ENCODE measurements at places on chromosomes 11 and 22.

- DNase-seq = no peak
These were observed 35.3 kb downstream of the GNB1L start for GRCh38 chr22:19819208-19819910.

- no peak for DNase-seq
These were observed 2.4 kb downstream of the TRIM22 start for GRCh38 chr11:5691964-5692361.

- no peak for DNase-seq
These were observed 100.1 kb downstream of the DBX1 start for GRCh38 chr11:20060181-20060580.

GRCh38 chr11:126992065-126992803 lies 8.3 kb downstream of the KIRREL3 start:
- DNase-seq = no peak

- no peak for DNase-seq
These were observed 21.7 kb downstream of the CD5 start for GRCh38 chr11:61123775-61124571.

GRCh38 chr11:113926273-113927197 lies 21.9 kb downstream of the HTR3B start:
- DNase-seq = no peak

DNA sequence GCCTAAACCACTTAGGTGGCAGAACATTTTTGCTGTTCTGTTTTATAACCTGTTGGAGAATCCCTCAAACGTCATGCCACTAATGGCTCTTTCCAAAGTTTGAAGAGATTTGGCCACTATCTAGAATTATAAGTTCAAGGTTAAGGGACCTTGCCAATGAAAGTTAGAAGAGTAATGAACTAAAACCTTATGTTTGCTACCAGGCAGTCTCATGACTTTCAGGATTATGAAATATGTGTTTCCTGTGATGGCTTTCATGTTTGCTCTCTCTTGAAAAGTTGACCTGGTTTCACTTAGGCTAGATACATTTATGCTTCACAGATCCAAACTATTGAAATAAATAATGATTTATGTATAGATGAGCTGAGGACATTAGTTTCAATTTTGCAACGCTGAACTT lies 340.0 kb downstream of the LRRC4C start:
- no peak for DNase-seq

GRCh38 chr11:111836162-111836561 lies 35.2 kb downstream of the ALG9 start:
- DNase-seq = no peak

DNA sequence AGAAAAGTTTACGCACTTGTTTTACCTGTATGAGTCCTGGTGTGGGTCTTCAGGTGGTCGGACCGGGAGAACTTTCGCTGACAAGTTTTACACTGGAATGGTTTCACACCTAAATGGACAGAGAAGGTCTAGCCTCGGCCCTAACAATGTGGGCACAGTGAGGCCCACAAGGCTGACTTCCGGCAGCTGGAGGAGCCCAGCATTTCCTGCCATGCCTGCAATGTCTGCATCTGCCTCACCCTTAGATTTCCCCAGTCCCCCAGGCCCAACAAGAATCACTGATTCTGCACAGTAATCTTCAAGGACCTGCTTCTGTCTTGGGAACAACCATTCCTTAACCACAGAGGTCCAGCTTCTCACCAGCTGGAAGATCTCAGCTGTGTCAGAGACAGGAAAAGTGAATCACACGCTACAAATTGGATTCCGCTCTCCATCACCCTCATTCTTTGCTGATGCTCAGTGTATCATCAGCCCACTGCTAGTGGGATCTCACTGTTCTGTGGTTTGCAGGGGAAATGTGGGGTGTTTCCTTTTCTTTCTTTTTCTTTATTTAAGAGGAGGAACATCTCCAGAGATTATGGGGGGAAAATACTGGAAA lies 43.3 kb downstream of the WT1 start:
- DNase-seq = no peak

DNA sequence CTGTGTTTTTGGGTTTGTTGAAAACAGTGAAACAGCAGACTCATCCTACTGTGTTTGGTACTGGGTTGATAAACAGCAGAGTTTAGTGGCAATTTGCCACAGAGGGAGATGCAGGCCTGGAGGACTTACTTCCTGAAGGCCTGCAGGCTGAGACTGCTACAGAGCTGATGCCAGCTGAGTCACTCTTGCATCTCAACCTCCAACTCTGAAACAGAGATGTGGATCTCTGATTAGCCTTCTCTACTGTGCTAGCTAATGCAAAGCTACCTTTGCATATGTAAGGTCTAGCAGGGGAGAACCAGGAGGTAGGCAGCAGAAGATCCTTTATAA lies 14.3 kb downstream of the ATP5MG start:
- no peak for DNase-seq

DNA sequence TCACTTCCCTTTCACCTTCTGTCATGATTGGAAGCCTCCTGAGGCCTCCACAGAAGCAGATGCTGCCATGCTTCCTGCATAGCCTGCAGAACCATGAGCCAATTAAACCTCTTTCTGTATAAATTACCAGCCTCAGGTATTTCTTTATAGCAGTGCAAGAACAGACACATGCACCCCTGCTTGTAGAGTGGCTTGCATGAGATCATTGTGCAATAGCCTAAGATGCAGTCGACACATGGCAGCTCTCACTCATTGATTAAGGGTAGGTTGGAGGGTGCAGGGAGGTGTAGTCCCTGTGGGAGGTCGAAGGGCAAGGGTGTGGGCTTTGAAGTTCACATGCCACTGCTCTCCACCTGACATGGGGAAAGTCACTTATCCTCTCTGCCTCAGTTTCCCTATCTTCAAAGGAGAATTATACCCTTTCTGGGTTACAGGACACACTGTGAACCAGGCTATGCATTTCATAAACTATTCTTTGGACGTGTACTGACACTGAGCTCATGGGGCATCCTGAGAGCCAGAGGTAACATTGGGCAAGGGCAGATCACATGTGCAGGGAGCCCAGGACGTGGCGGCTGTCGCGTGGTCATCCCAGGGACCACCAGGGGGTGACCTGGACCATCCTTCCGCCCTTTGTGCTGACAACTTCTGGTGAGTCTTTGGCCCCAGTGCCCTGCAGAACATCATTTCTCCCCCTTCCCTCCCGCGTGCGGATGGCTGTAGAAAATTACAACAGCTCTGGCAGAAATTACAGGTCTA lies 69.2 kb upstream of the SHANK2 start:
- DNase-seq = no peak

DNA sequence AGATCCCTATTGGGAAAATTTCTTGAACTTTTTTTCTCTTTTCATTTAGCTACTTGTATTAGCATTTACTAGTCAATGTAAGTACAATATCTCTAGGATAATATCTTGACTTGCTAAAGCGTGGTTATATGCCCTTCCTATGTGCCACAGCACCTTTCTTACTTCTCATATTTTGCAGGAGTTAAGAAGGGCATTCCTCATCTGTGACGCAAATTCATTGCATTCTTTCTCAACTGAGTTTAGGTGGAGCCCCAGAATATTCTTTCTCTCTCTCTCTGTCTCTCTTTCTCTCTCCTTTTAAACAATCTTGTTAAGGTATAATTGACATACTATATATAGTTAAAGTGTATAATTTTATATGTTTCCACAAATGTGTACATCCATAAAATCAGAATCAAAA lies 266.1 kb downstream of the RAB38 start:
- DNase-seq = no peak

DNA sequence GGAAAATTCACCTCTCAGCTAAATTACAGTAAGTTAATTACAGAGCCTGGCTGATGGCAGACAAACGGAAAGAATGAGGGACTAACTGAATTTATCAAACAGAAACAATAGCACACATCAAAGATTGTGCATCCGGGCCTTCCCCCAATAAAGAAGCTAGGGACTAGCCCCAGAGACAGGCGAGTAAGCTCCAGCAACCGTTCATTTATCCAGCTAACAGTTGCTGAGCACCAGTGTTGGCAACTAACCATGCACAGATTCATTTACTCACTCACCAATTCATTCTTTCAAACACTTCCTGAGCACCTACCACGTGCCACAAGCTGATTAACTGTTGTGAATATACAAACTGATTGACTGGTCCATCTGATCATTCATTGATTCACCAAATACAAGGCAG lies 51.2 kb downstream of the SMCO4 start:
- no peak for DNase-seq

DNA sequence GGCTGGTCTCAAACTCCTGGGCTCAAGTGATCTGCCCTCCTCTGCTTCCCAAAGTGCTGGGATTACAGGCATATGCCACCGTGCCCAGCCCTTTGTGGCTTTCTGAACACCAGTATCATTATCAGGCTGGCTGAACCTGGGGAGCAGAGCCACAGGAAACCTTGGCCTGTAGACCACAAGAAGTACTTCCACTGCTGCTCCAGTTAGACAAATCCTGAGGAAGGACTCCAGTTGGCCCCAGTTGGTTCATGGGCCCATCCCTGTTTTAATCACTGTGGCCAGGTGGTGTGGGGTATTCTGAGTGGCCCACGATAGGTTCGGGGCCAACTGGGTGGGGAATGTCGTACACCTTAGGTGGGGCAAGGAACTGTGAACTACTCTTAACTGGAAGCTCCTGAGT lies 5.5 kb upstream of the DUSP18 start:
- no peak for DNase-seq

DNA sequence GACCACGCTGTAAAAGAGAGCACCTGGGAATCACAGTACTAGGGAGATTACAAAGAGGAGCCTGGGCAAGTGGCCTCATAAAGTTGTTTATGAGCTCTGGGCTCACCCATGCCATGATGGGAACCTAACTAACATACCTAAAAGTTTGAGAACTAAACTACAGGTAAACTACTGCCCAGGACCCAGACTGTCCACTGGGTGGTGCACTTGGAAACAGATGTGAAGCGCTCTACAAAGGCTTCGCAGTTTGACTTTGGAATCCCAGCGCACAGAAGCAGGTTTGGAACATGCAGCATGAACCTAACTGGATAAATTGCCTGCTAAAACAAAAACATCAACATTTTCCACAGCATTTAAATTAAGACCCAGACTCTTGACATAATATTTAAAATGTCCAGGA lies 418.6 kb downstream of the FAM181B start:
- no peak for DNase-seq

DNA sequence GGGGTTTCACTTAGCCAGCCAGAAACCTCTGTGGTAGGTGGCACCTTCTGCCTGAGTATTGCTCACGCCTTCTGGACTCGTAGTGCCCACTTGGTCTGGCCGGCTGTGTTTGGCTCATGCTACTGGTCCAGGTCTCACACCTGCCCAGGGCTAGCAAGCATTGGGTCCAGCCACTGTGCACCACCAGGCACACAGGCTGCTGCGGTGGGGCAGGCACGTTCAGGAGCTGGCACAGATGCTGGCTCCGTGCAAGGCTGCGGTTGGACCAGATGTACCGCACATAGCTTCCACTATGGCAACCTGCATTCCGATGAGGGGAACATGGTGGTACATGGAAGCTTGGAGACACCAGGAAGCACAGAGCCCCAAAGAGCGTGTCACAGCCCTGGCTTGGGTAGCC lies 34.8 kb upstream of the EXPH5 start:
- no peak for DNase-seq

- no peak for DNase-seq
These were observed 17.7 kb upstream of the GRK3 start for GRCh38 chr22:25546751-25547150.

DNA sequence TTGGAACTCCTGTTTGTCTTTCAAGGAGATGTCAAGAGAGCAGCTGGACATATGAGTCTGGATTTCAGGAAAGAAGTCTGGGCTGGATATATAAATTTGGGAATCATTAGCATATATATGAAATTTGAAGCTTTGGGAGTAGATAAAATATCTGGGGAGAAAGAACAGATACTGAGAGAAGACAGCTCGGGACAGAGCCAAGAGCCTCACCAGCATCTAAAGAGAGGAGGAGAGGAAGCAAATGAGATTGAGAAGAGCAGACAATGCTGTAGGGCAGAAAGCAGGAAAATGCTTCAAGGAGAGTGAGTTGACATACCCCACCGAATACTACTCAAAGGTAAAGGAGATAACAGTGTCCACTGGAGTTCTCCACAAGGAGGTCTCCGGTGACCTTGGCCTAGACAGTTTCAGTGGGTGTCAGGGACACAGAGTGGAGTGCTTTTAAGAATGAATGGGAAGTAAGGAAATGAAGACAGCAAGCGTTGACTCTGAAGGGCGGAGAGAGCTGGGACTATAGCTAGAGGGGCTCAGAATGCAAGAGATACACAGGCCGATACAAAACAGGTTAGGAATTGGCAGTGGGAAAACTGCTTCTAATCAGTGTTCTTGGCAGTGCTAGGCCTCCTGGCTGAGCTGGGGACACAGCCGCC lies 862 bp downstream of the APBB1 start:
- DNase-seq = no peak

DNA sequence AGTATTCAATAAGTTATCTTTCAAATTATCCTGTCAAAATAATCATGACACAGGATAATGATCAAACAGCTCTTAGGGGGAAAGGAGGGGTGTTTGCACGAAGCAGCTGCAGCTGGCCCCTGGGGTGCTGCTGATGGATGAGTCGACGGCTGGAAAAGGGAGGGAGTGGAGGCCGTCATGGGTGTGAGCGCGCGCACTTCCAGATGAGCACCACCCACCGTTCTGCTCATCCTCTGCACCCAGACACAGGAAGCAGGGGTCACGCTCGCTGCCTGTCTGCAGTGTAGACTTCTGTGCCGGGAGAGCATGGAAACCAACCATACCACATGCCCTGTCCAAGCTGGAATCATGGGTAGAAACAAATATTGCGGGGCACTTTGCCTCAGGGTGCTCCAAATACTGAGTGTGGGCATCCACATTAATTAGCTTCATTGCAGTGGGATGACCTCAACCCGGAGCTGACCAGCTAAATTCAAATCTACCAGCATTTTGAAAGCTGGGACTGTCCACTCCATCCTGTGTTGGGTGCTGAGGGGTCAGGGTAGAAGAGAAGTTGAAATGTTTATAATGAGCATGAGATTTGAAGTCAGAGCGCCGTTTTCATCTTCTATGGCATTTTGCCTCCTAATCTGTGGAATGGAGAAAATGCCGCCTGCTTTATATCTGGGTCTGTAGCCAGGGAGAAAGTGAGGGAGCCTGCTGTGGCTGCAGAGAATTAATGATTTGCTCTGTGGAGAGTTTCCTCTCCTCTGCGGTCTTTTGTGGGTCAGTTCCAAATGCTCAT lies 802.4 kb downstream of the TBC1D22A start:
- DNase-seq = no peak

Data from NCI-H1694 (cell line).